NCI-H748 treated with DMSO at 0.1 percent for 48 hours (cell line): ENCODE measurements at places on chromosomes 7 and 10.
A peak's percentile ranks its signal among the peaks of the same experiment; 100 is the strongest.

DNA sequence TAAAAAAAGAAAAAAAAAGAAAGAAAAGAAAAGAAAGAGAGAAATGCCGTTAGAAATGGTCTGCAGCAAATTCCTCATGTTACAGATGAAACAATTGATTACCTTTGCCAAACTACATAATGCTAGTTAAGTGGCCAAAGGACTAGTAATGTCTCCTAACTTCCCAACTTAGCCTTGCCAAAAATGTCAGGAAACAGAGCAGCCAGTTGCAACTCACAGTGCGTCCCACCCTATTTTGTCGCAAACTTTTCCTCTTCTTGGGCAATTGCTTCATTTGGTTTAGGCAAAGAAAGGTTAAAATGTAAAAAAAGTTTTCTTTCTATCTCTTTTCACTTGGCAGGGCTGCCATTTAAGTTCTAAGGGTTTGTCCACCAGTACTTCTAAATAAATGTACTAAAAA is 53.1 kb downstream of the APBB1IP start:
- no peak for DNase-seq

DNA sequence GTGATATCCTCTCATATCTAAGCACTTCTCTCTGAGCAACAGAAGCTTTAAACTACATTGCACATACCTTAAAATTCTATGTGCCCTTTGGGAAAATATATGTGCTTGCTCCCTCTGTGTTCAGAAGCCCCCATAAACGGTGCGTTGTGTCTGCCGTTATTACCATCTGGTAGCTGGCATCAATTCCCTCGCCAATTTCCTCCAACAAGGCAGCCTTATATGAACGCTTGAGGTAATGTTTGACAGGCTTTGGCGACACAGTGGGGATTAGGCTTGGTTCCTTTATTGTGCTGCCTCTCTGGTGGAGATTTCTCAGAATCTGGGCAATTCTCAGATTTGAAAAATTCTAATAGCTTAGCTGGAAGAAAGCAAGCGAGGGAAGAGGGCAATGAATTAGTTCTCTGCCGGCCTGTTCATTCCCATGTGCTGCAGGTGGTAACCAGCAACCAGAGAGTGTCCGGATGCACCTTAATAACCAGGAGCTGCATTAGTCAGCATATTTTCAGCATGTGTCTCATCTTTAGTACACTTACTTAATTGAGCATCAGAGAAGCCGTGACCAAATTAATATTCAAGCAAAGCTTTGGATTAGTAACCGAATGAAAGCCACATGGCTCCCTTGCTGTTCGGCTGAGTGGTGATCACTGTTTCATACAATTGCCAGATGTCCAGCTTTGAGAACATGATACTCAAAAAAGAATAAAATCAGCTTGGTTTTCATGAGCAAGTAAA is 7.3 kb upstream of the PPP1R17 start:
- DNase-seq = no peak

- no peak for DNase-seq
Measured at GRCh38 chr10:120684226-120684625, 166.9 kb upstream of the WDR11 start.

- no peak for DNase-seq
Measured at GRCh38 chr7:101804967-101805366, 12.5 kb upstream of the CUX1 start.

GRCh38 chr7:109772161-109772560 is 1202.5 kb downstream of the DNAJB9 start:
- DNase-seq = no peak

DNA sequence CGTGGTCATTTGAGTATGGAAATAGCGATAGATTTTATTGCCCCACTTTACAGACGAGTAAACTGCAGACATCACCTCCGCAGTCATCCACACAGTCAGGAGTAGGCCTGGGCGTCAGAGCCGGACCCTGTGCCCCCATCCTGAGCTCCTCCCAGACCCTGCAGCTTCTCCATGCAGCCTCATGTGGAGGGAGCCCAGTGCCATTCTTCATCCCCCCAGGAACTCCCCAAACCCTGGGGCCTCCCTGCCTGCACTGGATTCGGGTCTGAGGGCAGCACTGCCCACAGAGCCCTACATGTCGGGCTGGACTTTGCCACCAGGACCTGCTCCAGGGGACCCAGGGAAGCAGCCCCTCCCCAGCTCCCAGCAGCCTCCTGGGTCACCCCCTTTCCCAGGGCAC is 100.8 kb downstream of the MKI67 start:
- DNase-seq = no peak

DNA sequence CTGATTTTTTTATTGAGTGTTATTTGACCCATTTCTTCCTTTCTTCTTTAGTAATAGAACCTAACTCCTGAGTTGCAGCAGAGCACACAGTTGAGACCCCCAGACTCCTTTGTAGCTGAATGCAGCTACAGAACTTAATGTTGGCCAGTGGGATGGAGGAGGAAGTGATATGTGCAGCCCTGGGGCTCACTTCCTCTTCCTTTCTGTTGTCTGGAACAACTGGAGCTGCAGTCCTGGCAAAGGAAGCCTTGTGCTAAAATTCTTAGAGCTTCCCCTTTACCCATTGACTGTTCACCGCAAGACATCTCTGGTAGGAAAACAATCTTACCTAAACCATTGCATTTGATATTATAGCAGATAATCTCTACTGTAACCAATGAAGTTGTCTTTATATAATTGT is 86.6 kb downstream of the ITGB8 start:
- DNase-seq = no peak

DNA sequence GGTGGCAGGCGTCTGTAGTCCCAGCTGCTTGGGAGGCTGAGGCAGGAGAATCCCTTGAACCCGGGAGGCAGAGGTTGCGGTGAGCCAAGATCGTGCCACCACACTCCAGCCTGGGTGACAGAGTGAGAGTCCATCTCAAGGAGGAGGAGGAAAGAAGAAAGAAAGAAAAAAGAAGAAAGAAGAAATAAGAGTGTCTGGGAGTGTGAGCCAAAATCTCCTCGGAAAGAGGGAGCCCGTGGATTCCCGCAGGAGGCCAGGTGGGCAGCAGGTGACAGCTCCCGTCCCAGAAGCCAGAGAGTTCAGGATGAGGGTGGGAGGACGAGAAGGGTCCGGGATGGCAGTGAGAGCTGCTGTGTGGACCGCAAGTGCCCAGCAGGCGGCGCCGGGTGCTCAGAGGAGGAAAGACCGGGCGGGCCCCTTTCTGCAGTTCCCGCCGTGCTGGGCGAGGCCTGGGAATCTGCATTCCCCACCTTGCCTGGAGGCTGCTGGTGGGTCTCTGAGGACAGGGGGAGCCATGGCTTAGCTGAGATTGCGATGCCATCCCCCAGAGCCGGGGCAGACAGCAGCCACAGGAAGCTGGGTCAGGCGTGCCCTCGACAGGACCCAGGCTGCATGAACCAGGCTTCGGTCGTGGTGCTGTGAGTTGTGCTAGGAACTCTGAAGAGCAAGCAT is 17.1 kb upstream of the AMZ1 start:
- DNase-seq = peak; percentile 17

GRCh38 chr7:57425969-57426628 is 23.9 kb upstream of the ZNF716 start:
- no peak for DNase-seq

DNA sequence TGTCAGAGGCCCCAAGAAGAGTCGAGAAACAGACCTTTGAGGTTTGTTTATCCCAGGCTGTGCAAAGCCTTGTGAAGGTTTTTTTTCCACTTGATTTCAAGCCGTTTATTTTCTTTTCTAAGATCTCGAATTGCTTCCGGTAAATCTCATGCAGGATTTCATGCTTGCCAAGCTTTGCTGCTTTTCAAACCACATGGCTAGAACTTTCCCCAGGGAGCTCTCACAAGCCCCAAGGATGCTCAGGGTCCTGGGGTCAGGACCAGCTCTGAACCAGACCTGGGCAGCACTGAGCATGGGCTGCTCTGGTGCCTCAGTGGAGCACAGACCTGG is 48.0 kb upstream of the AQP1 start:
- no peak for DNase-seq

- DNase-seq = no peak
Measured at GRCh38 chr7:151607464-151607867, 87.8 kb upstream of the RHEB start.

- DNase-seq = no peak
Measured at GRCh38 chr7:6317797-6318438, 45.5 kb upstream of the CYTH3 start.

GRCh38 chr7:50436133-50436806 is 13.9 kb downstream of the FIGNL1 start:
- DNase-seq = no peak

DNA sequence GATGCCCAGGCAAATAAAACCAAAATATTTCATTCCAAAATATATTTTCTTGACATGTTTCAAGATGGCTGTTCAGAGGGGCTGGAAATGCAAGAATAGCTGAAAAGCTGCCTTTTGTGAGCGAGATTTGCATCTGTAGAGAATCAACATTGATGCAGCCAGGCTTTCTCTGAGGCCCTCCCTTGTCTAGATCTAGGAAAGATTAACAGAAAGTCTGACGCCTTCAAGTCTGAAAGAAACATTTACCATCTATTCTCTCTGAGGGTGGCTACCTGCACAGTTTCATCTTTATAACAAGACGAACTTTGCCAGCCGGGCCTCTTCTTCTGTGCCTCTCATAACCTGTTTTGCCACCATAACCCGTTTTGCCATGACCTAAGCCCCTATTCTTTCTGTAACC is 170.2 kb downstream of the AKR1D1 start:
- no peak for DNase-seq

- no peak for DNase-seq
Measured at GRCh38 chr7:25789701-25790640, 362.0 kb upstream of the NFE2L3 start.

DNA sequence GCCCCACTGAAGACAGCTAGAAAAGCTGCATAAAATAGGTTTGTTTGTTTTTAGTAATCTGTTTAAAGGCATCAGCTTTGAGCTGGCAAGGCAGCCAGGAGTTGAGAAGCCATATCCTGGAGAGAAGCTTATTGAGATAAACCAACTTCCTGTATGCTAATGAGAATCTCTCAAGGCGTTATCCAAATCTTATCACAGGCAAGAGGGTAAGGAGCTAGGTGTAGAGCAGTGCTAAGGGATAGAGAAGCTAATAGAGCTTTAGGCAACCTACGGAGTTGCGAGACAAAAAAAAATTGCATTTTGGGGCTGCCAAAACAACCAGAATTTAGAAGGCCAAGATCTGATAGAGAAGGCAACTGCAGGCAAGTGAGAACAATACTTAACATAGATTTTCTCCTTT is 641.6 kb downstream of the SH2D4B start:
- no peak for DNase-seq

DNA sequence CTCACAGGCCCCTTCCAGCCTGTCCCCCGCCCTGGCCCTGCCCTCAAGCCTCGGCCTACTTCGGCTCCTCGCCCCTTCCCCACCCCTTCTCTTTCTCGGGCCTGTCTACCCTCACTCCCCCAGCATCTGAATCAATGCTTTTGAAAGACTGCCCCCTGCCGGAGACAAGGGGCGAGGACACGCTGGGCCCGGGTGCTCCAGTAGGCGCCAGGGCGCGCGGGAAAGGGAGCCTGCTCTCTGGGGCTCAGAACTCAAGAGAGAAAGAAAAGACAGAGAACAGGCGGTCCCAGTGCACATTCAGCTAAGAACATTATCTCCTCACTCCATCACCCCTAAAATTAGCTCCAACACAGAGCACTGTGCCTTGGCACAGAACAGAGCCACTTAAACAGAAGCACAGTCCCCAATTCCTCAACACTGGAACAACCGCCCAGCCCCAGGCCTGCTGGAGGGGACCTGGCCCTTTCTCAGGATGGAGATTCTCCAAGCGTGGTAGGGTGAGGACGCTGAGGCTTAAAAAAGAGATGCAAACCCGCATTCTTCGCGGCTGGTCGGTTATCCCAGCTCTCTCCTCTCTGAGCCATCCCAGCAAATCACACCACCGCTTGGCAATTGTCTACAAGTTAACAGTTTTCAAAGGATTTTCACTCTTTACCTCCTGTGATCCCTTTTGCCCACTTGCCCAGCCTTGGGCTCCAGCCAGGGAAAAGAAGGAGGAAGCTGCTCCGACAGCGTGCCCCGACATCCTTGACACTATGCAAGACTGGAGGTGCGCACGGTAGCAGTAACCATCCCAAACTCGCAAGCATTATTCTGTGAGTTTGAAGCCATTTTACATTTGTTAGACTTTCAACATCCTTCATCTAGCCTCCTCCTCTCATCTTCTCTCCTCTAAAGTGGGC is 2.1 kb downstream of the GIGYF1 start:
- DNase-seq = peak; percentile 63

- DNase-seq = peak; percentile 37
Measured at GRCh38 chr7:108016841-108017775, 14.1 kb upstream of the LAMB1 start.

- no peak for DNase-seq
Measured at GRCh38 chr10:84140036-84140379, 699 bp downstream of the GHITM start.

DNA sequence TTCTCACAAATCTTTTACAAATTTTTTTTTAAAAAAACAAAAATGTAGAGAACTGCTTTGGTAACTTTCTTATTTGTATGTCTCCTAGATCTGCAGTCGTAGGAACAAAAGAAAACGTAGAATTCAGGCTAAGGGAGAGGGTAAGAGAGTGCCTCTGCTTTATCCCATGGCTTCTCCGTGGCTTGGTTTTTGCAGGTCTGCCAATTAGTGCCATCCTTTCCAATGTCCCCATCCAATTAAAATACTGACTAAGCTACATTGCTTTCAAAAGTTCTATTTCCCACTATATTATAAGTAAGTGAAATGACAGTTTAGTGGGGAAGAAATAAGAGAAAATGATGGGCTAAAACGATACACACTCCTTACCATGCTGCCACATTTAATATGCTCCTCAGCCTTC is 209.3 kb downstream of the CRPPA start:
- DNase-seq = no peak

- DNase-seq = no peak
Measured at GRCh38 chr7:158973941-158974785, 117.8 kb downstream of the DYNC2I1 start.

- no peak for DNase-seq
Measured at GRCh38 chr7:127251465-127252376, 1.0 kb downstream of the GRM8 start.

DNA sequence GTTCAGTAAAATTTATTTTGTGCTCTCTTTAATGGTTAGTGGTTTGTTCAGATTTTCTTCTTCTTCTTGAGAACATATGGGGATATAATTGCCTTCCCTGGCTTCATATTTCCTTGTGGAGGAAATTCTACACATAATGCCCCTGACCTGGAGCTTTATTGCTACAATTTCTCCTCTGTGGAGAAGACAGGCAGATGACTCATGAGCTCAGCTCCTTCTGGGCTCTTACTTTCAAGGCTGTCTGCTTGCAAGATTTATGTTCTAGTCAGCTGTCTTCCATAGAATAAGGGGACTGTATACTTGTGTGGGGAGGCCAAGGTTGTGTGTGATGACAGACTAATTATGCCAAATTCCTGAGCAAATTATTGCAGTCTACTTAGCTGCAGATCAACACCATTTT is 1.6 kb downstream of the LRRD1 start:
- DNase-seq = no peak

GRCh38 chr10:77279207-77279606 is 358.4 kb downstream of the KCNMA1 start:
- DNase-seq = no peak

- no peak for DNase-seq
Measured at GRCh38 chr10:649798-650440, 39.5 kb downstream of the DIP2C start.

- DNase-seq = no peak
Measured at GRCh38 chr7:141884539-141885225, 31.5 kb upstream of the OR9A4 start.
